Caco-2 (cell line): ENCODE measurements at places on chromosomes 16 and 17. TPM values are rescaled to one million over a fixed set of nuclear protein-coding genes. Genes with fewer than 3 reads are reported as not detected.

The KRTAP9-2 gene
- total RNA-seq: not detected in 2 replicates

The WNT3 gene
- 8.7 and 8.8 TPM in 2 replicates for total RNA-seq

The CCDC40 gene
- total RNA-seq: 3.7 and 3.9 TPM in 2 replicates

DNA sequence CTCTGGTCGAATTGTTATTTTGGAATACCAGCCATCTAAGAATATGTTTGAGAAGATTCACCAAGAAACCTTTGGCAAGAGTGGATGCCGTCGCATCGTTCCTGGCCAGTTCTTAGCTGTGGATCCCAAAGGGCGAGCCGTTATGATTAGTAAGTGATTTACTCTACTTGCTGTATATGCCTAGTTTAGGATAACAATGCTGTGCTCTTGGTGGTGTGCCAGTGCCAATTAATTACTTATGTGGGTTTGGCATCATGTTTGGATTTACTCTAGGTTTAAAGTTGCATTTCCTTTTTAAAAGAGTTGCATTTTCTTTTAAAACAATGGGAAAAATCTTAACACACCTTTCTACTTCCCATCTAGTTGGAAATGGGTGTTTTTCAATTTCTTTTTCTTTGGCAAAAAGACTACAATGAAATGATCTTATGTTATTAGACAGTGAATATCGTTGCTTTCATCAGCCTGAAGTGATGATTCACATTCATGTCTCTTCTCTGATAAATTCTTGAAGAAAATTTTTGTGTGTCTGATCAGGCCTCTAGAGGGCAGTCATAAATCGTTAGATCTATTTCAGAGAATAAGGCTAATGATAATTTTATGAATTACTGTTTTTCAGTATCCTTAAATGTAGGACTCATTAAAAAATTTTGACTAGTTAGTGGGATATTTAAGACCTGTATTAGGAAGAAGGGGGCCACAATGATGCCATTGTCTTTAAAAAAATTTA lies 5.6 kb downstream of the SF3B3 start:
- peaks cover 5% of the 10 kb centered on the region for H3K36me3 ChIP-seq
- peak; percentile 26 for DNase-seq
- H3K4me3 ChIP-seq: no peak overlapping the region

DNA sequence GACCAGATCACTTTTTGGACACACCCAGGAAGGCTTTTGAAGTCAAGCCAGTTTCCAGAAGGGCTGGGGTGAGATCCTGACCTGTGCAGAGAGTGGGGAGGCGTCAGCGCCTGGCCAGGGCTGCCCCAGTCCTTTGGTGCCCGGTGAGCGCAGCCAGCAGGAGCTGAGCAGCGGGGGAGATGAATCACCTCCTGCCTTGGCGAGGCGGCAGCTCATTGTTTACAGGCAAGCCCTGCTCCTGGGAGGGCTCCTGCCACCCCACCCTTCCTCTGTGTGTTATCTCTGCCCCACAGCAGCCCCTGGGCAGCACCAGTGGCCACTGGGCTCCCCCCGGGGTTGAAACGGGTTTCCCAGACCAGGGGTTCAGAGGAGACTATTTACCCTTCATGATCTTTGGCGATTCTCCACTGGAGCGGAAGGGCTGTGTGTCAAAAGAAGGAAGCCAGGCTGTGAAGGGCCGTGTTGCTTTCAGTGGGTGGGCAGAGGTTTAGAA lies 14.1 kb upstream of the ITGB4 start:
- H3K36me3 ChIP-seq: peaks cover 5% of the 10 kb centered on the region
- H3K27ac ChIP-seq: no peak overlapping the region
- H3K27me3 ChIP-seq: no peaks in the 10 kb centered on the region

DNA sequence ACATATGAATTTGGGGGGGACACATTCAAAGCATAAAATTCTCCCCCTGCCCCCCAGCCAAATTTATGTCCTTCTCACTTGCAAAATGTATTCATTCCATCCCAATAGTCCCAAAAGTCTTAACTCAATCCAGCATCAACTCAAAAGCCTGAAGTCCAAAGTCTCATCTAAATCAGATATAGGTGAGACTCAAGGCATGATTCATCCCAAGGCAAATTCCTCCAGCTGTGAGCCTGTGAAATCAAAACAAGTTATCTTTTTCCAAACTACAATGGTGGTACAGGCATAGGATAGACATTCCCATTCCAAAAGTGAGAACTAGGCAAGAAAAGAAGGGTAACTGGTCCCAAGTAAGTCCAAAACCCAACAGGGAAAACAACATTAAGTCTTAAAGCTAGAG lies 5.9 kb upstream of the GOSR2 start:
- peaks cover 3% of the 10 kb centered on the region; the same call in 1 of the 2 replicates for H3K4me1 ChIP-seq
- H3K36me3 ChIP-seq: no peaks in the 10 kb centered on the region
- DNase-seq: no peak
- no peak overlapping the region for H3K4me3 ChIP-seq
- no peak overlapping the region for H3K27ac ChIP-seq

GRCh38 chr16:67535201-67535600 lies 6.6 kb downstream of the RIPOR1 start:
- peaks cover 30% of the 10 kb centered on the region for H3K4me1 ChIP-seq
- H3K4me3 ChIP-seq: no peak overlapping the region
- no peaks in the 10 kb centered on the region for H3K36me3 ChIP-seq
- peak overlapping the region; percentile 39 for H3K27ac ChIP-seq

DNA sequence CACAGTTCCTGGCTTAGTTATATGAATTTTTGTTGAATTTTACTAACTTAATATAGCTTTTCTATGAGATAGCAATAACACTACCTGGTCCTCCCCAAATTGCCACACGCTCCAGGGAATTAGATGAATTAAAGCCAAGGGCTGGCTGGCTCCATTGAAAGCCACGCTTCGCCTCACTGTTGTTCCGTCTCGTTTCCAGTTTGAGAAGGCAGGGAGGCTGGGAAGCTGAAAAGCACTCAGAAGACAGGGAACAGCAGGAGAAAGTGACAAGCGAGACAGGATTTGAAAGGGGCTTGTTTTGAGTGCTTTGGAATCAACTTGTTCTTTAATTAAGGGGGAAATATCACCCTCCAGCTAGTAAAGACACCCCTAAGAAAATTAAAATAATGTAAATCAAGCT lies 425.3 kb downstream of the CA10 start:
- H3K27me3 ChIP-seq: no peaks in the 10 kb centered on the region; the same call in 1 of the 2 replicates
- H3K4me3 ChIP-seq: no peak overlapping the region
- H3K27ac ChIP-seq: no peak overlapping the region
- H3K36me3 ChIP-seq: no peaks in the 10 kb centered on the region
- no peaks in the 10 kb centered on the region for H3K4me1 ChIP-seq

GRCh38 chr16:2786061-2786825 lies 1.1 kb downstream of the PRSS33 start:
- no peak overlapping the region for H3K27ac ChIP-seq
- H3K4me3 ChIP-seq: no peak overlapping the region
- DNase-seq: no peak
- H3K27me3 ChIP-seq: no peaks in the 10 kb centered on the region
- no peaks in the 10 kb centered on the region for H3K4me1 ChIP-seq

GRCh38 chr17:9079461-9080103 lies 58.3 kb downstream of the NTN1 start:
- DNase-seq: no peak
- H3K27ac ChIP-seq: no peak overlapping the region
- no peaks in the 10 kb centered on the region for H3K27me3 ChIP-seq
- no peaks in the 10 kb centered on the region for H3K4me1 ChIP-seq
- H3K4me3 ChIP-seq: no peak overlapping the region
- no peaks in the 10 kb centered on the region for H3K36me3 ChIP-seq

GRCh38 chr17:70636517-70637133 lies 467.3 kb downstream of the KCNJ2 start:
- H3K36me3 ChIP-seq: no peaks in the 10 kb centered on the region
- no peak overlapping the region for H3K4me3 ChIP-seq
- no peak for DNase-seq
- H3K4me1 ChIP-seq: no peaks in the 10 kb centered on the region
- H3K27me3 ChIP-seq: no peaks in the 10 kb centered on the region

DNA sequence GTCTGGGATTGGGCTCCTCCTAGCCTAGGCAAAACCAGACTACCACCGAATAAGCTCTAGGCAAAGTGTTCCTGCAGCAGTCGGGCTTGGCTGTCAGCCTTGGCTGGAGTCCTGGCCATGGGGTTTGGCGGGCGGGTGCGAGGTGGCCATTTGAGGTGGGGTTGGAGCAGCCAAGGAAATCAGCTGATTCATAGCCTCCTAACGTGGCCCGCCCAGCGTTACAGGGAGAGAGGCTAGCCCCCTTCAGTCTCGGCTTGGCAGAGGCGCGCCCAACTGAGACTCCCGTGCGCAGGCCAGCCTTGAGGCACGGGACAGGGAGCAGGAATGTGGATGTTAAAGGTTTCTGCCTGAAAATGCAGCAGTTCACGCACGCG lies 1.9 kb downstream of the PMP22 start:
- no peaks in the 10 kb centered on the region for H3K4me1 ChIP-seq
- no peaks in the 10 kb centered on the region for H3K36me3 ChIP-seq
- H3K4me3 ChIP-seq: peak overlapping the region; percentile 25
- H3K27ac ChIP-seq: no peak overlapping the region
- peak; percentile 42 for DNase-seq
- H3K27me3 ChIP-seq: no peaks in the 10 kb centered on the region; the same call in 1 of the 2 replicates

- no peaks in the 10 kb centered on the region for H3K4me1 ChIP-seq
- no peak overlapping the region for H3K27ac ChIP-seq
- no peak overlapping the region for H3K4me3 ChIP-seq
Observed at GRCh38 chr16:2053211-2053610, 5.4 kb downstream of the TSC2 start.
